ENCODE measurements at places on chromosomes 12 and 14.

DNA sequence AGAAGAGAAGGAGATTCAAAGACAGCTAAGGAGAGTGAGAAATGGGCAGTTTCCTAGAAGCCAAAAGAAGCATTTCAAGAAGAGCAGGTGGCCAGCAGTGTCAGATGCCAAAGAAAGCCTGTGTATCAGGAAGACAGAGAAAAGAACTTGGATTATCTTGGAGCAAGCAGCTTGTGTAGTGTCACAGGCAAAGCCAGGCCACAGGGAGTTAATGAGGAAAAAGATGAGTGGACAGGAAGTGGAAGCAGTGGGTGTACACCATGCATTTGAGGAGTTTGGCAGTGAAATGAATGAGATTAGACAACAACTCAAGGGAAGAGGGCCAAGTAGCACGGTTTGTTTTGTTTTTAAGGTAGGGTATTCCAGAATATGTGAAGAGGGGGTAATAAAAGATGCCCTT lies 5.6 kb upstream of the MYH7 start:
- DNase-seq, result no peak

- DNase-seq, result no peak
Measured at GRCh38 chr12:12240662-12241340, 26.0 kb downstream of the LRP6 start.

- no peak for DNase-seq
Measured at GRCh38 chr14:36177489-36177888, 967 bp upstream of the PTCSC3 start.

GRCh38 chr12:25301798-25302197 lies 51.1 kb upstream of the KRAS start:
- DNase-seq, result no peak

DNA sequence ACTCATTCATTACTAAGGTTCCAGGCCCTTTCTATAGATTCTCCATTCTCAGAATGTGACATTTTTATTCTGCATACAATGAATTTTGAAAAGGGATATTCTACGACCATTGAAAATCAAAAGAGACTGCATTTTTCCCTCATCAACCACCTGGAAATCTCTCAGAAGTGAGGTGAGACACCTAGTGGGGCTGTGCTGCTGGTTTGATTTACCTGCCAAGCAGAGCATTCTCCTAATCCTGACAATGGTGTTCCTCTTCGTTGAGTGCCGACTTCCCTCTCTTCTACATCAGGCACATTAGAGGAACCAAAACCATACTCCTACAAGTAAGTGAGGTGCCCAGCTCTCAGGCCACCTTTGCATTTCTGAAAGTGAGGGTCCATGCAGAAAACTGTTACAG lies 14.9 kb downstream of the CKB start:
- no peak for DNase-seq

All from ascending aorta (tissue), 2 donors.